ENCODE measurements at places on chromosomes 4 and X. TPM values are rescaled to one million over a fixed set of nuclear protein-coding genes. Genes with fewer than 3 reads are reported as not detected.

FAM47E gene
- polyA plus RNA-seq = 2.4 TPM

DNA sequence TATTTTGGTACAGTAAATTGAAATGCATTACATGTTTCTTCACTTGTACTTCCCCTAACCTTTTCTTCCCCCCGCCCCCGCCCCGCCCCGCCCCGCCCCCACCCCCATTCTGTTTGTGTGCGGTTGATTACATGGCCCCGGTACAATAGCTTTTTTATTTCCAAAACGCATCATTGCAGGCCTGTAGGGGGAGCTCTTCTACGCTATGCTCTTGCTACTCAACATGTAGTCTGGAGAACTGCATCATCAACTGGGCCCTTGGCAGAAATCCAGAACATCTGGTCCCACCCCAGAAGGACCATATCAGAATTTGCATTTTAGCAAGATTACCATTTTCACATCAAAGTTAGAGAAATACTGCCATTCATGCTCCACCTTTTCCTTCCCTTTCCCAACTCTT lies 333.3 kb upstream of the DDX53 start:
- peak; percentile 27 for DNase-seq

- peak; percentile 9 for DNase-seq
These were observed 105.9 kb upstream of the DIAPH2 start for GRCh38 chrX:96578781-96579180.

DNA sequence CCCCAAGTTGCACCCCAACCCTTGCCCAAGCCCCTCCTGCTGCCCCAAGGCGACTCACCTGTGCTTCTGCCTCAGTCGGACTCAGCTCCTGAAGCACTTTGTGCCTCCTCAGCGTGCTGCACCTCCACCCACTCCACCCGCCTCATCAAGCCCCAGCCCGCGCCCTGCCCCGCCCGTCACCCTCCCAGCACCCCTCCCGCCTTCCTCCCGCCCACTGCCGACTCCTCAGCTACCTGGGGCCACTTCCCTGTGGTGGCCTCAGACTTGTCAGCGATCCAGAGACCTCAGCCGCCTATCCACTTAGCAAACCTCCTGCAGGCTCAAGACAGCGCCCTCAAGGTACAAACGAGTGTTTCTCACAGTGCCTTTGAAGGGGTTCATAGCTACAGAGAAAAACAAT lies 19.6 kb upstream of the IQCM start:
- no peak for DNase-seq

XPNPEP2 gene
- 4.0 TPM for polyA plus RNA-seq

RAB39B gene
- polyA plus RNA-seq = 0.68 TPM

DNA sequence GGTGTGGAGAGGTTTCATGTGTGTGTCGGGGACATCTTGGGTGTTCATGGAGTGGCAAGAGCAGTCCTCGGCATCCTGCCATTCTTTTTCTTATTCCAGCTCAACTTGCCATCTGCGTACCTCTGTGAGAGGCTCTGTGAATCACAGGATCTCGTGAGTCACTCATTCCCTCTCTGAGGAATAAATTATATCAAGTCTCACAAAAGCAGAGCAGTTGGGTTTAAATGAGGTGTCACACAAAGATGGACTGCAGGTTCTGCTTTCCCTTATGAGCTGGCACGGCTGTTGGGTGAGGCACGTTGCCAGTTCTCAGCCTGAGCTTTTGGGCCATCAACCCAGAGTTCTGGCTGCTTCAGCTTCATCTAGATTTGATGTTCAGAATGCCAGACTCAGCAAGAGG lies 6.8 kb upstream of the OCIAD2 start:
- DNase-seq = no peak

MAGED4 gene
- 23.5 TPM for polyA plus RNA-seq

DNA sequence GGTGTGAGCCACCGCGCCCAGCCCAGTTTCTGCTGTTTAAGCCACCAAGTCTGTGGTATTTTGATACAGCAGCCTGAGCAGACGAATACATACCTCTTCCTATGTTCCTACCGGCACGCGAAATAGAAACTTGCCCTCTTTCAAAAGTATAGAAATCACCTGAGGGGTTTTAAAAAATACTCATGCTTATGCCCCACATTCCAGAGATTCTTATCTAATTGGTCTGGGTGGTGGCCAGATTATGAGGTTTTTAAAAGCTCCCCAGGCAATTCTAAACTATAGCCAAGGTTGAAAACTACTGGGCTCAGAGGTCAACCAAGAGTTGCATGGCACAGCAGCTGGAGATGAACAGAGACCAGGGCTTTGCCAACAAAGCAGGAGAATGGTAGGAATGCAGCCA lies 24.9 kb upstream of the HUWE1 start:
- no peak for DNase-seq

GRCh38 chr4:138865765-138866164 lies 149.8 kb upstream of the NOCT start:
- DNase-seq = no peak
